ENCODE measurements at places on chromosomes 6 and 20. TPM values are rescaled to one million over a fixed set of nuclear protein-coding genes. Genes with fewer than 3 reads are reported as not detected.

DNA sequence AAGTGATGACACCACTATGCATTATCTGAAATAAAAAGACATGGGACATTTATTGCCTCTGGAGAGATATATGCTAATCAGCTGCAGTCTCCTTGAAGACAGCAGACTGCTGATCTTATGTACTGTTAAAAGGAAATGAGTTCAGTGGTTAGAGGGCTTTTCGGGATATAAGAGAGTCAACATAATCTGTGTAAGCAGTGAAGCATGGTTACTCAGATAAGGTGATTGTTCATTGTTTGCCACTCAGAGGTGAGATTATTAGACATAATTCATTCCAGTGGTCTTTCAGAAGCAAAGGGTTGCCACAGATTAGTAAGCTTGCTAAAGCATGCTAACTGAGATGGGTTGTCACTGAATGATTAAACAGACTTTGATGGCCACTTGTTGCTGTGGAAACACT is 1450.7 kb upstream of the ADGRB3 start:
- DNase-seq, result no peak

Gene ZSCAN31
- 3.9 TPM for polyA plus RNA-seq

Gene MAP7
- polyA plus RNA-seq, result 4.4 TPM

Gene TREML2
- 1.6 TPM for polyA plus RNA-seq

Gene C6orf163
- polyA plus RNA-seq, result 2.1 TPM

- DNase-seq, result no peak
These were observed 139.0 kb downstream of the IMPG1 start for GRCh38 chr6:75933387-75933975.

GRCh38 chr6:35683267-35683666 is 5.4 kb downstream of the FKBP5 start:
- no peak for DNase-seq
